ENCODE measurements at places on chromosomes 12 and 14.

GRCh38 chr14:34997762-34998161 lies 15.0 kb downstream of the SRP54 start:
- DNase-seq = no peak

DNA sequence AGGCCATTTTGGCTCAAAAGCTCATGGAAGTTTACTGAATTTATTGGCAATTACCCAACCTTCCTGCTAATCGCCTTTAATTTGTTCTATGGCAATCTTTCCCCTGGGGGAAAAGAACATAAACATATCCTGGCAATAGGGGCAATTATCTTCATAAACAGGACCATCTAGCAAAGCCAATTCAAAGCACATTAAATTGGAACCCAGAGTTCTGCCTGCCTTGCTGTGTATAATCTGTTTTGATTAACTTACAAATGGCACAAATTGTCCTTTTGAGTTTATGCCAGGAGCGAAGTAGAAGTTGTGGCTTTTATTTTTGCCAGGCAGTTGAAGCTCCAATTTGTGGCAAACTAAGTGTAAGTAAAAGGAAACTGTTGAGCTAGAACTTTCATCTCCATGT lies 68.6 kb downstream of the C12orf50 start:
- no peak for DNase-seq

DNA sequence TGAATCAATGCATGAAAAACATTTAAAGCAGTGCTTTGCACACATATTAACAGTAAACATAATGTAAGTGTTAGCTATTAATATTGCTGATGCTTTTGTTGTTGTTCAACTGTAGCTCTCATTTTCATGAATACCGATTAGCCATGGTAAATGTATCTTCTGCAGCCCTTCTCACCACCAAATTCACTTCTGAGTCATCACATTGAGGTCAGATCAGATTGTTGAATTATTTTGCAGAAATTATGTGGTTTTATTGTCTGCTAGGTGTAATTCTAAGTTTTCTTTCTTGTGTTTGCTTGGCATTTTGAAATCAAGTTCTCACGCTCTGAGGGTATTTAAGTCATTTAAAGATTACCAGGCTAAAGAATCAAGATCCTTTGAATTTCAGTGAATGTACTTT lies 74.6 kb downstream of the AKAP6 start:
- DNase-seq = no peak

- no peak for DNase-seq
These were observed 333.5 kb upstream of the DCN start for GRCh38 chr12:91515944-91516694.

- DNase-seq = no peak
These were observed 6.6 kb downstream of the ANKS1B start for GRCh38 chr12:99978152-99978551.

- DNase-seq = no peak
These were observed 319.1 kb downstream of the NPAS3 start for GRCh38 chr14:33257796-33258195.

DNA sequence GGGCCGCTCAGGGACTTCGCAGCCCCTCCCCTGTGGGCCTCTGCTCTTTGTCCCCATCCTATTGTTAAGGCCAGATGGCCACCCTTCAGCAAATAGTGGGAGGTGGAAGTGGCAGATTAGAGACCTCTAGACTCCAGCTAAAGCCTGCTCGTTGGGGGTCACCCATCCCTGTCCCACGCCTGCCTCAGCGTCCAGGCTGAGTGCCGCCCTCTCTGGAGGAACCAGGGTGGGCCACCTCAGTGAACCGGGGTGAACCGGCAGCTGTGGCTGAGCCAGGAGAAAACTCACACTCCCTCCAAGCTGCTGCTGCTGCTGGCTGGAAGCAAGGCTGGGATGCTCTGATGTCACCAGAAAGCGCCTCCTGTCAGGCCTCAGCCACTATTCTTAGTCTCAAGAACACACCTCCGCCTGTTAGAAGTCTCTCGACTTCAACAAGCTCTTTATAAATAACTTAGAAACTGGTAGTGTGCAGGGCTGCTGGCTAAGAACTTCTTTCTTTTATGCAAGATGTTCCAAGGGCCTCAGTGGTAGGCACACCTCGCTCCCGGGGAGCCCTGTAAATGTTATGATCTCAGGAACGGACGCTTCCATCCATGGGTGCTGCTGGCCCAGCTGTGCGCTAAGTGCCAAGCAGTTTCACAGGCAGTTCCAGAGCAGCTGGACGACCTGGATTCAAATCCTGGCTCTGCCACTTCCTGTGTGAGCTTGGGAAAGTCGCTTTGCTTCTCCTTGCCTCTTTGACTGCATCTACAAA lies 19.8 kb upstream of the TESC start:
- no peak for DNase-seq

DNA sequence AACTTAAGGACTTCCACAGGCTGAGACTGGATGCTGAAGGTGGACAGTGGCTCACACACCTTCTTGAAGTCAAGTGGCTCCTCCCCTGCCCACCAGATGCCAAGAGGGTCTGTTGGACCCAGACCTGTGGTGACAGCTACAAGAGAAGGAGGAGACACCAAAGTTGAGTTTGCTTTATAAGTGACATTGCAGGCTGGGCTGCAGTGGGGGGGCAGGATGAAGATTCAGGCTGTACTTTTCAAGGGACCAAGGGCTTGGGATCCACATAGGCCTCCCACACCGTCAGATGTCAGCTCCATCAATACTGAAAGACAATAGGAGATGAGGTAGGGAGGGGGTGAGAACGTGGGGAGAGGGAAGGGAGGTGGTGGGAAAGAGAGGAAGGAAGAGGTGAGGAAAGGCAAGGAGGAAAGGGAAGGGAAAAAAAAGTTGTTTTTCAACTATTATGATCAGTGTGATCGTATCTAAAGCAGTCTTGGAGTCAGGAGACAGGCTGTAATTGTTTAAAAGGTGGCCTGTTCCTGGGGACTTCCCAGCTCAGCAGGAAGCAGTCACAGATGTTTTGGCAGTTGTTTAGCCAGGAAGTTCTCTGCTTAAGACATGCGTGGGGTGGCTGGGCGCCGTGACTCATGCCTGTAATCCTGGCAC lies 84.1 kb upstream of the RESF1 start:
- DNase-seq = peak; percentile 92

DNA sequence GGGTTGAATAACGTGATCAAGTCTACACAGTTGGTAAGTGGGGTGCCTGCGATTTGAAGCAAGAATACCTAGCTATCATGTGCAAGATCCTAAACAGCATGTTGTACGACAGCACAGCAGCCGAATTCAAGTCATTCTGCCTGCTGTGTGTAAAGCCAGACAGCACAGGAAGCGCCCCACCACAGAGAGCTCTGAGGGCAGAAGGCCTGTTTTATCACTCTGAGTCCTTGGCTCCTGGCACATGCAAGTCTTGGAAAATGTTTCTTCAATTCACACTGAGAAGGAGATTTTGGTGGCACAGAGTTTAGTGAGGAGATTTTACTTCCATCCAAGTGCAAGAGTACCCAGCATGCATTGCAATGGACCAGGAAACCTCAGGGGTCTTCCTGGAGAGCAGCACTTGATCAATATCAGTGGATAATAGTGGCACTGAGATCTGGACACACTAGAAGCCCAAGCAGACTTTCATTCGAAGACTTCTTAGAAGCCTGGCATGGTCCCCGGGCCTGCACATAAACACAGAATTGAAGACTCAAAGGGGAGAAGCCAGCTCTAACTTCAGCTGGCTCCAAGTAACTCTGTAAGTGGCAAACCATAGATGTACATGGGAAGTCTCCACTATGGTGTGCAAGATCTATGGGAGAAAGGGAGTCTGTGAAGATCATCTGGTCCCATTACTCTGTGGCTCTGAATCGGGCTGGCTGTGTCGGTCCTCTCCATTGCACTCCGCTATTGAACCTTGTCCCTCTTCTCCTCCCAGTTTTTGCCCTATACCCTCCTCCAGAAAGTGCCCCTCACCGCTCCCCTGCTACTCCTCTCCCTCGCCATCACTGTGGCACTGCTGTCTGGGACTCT lies 1.5 kb upstream of the KRT1 start:
- DNase-seq = no peak

DNA sequence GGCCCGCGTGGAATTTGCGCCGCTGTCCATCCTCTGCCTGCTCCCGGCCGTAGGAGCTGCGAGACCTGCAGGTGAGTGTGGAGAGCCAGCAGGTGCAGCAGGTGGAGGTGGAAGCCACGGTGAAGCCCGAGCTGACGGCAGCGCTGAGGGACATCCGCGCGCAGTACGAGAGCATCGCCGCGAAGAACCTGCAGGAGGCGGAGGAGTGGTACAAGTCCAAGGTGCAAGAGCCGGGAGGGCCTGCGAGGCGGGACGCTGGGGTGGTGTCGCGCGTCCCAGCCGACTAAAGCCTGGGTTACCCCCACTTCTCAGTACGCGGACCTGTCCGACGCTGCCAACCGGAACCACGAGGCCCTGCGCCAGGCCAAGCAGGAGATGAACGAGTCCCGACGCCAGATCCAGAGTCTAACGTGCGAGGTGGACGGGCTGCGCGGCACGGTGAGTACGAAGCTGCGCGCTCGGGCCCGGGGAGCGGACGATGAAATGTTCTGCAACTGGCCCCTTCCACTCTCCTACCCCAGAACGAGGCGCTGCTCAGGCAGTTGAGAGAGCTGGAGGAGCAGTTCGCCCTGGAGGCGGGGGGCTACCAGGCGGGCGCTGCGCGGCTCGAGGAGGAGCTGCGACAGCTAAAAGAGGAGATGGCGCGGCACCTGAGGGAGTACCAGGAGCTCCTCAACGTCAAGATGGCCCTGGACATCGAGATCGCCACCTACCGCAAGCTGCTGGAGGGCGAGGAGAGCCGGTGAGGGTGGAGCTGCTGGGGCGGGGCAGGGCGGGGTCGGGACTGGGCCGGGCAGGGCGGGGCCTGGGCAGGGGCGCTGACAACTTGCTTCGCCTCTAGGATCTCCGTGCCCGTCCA lies 2.1 kb downstream of the PRPH start:
- DNase-seq = peak; percentile 48

DNA sequence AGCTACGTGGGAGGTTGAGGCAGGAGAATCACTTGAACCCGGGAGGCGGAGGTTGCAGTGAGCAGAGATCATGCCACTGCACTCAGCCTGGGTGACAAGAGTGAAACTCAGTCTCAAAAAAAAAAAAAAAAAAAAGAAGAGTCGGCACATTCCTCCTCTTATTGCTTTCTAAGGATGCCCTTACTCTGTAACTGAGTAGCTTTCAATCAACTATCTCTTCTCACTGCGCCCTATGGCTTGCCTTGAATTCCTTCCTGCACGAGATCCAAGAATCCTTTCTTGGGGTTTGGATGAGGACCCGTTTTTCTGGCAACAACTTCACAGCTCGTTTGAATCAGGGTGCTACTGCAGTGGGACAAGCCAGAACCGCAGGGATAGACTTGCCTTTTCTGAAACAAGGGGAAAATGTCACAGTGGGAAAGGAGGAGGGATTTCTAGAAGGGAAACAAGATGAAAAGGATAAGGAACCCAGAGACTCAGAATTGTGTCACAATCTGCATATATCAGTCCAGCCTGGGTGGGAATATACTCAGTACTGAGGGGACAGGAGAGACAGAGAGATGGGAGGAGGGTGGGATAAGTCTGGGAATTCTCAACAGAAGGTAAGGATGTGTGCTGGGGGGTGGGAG lies 16.1 kb upstream of the RND1 start:
- no peak for DNase-seq

DNA sequence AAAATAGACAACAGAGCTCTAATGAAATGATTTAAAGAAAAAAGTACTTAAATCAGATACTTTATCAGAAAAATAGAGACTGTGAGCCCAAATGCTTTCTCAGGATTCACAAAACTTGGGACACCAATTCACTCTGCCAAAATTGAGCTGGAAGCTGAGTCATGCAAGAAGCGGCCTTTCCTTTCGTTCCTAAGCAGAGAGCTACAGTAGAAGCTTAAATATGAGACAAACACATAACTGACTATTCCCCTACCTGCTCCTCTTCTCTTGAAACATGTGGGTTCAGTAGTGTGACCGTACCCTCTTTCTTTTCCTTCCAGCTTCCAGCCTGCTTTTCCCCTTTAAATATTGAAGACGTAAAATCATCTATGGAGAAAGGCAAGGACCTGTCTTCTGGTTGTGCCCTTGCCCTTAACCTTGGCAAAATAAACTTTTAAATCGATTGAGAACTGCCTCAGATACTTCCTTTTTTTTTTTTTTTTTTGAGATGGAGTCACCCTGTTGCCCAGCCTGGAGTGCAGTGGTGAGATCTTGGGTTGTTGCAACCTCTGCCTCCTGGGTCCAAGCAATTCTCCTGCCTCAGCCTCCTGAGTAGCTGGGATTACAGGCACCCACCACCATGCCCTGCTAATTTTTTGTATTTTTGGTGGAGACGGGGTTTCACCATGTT lies 4.4 kb upstream of the SDS start:
- DNase-seq = no peak

DNA sequence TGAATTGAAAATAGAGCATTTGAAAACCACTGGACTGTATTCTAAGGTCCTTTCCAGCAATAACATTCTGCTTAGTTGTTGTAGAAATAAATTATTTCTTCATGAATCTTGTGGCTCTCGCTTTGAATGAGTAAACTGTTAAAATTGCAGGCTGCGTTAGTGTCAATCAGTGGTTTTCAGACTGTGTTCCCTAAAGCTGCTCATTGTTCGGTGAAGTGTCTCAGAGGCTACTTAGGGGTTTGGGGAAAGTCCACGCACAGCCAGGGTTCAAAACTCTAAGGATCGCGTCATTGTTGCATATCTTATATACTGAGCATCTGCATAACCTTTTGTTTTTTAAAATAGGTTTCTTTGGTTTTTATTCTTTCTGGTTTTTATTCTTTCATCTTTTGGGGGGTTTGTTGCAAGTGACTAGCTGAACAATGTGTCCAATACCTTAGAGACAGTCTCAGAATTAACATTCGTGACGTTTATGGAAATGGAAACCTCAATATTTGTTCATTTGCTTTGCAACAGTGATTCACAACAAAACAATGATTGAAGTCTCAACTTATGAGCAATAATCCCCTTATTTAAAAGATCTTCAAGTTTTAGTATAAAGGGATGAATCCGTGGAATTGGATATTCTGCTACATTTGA lies 108.1 kb downstream of the TTLL5 start:
- peak; percentile 5 for DNase-seq

DNA sequence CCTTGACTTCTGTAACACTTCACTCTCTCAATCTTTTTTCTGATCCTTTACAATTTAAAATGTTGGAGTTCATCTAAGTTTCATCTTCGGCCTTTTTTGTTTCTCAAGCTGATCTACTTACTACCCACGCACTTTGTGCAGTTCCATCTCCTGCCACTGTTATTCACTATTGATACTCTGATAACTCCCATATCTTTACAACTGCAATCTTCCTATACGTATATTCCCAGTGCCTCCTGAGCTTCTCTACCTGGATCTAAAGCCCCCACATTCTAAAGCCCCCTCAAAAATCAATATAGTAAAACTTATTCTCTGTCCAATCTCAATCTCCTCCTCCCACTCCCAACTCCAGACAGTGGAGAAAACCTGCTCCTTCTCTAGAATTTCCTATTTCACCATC lies 5.9 kb downstream of the ATG2B start:
- DNase-seq = no peak

DNA sequence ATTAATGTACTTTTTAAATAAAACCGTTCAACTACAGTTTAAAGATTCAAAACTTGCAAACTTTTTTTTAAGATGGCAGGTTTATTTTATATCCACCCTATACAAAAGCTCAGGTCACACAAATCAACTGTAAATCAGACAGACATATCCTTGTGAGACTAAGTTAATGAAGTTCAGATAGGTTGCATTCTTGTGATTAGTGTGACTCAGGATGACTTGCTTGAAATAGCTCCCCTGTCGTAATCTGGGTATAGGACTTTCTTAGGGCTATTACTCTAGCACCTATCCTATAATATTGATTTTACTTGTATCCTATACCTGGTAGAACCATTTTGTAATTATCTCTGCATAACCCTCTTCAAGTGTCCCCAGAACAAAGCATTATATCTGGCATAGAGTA lies 9.5 kb upstream of the PRKD1 start:
- DNase-seq = peak; percentile 63

- DNase-seq = no peak
These were observed 49.1 kb downstream of the KCNA1 start for GRCh38 chr12:4958697-4959375.

- DNase-seq = no peak
These were observed 13.2 kb downstream of the TAOK3 start for GRCh38 chr12:118359541-118359915.

All from kidney tubule cell (primary cell).